ENCODE measurements at places on chromosomes 4 and X.

- no peak for DNase-seq
Measured at GRCh38 chrX:42776195-42776594, 1.8 kb downstream of the PPP1R2C start.

- DNase-seq, result no peak
Measured at GRCh38 chr4:28724239-28724638, 1863.6 kb downstream of the STIM2 start.

DNA sequence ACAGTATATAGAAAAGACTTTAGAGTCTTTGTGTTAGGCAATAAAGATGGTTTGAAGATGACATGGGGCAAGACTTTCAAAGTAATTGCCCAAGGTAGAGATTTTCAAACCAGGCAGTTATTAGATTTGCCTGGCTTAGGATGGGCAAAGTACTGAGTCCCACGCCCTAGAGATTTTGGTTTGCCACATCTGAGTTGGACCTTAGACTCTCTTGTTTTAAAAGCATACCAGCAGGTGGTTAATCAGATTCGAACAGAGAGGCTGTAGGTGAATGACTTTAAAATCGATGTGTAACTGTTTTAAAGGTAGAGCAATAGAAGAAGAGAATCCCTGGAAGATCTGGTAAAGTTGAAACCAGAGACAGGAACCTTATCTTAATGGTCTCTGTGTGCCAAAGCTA, 121.5 kb downstream of the RAPGEF2 start:
- no peak for DNase-seq

GRCh38 chr4:13386405-13387107, 97.6 kb downstream of the RAB28 start:
- no peak for DNase-seq

DNA sequence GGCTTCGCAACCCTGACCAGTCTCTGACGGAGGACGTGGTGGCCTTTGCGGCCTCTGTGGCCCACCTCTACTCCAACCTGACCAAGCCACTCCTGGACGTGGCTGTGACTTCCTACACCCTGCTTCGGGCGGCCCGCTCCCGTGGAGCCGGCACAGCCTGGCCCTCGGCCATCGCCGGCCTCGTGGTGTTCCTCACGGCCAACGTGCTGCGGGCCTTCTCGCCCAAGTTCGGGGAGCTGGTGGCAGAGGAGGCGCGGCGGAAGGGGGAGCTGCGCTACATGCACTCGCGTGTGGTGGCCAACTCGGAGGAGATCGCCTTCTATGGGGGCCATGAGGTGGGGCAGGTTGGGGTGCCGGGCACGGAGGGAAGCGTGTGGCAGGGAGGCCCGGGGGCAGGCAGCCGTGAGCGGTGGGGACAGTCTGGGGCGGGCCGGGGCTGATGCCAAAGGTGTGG, 1.2 kb downstream of the ABCD1 start:
- DNase-seq, result no peak

GRCh38 chrX:40171513-40172400, 74.0 kb upstream of the BCOR start:
- DNase-seq, result peak; percentile 58

DNA sequence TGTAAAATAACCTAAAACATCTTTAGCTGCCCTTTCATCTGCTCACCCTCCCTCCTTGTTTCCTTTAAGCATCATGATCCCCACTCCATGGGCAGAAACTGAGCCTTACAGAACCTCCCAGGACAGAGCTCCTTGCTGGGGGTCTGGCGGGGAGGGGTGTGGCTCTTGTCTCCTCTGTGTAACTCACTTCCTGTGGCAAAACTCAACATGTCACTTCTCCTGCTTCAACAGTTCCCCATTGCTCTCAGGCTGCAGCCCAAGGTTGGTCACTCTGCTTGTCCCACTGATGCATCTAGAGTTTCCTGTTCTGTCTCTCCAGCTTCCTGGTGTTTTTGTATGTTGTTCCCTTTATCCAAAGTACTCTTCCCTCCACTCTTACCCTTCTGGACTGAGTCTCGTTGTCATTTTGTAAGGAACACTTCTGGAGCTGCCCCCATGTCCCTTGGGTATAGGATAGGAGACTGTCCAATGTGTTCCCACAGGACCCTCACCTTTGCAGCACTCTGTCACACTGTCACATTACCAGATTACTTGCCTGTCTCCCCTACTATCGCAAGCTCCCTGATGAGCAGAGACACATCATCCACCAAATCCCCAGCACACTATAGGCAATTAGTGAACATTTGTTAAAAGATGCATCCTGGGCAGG, 19.6 kb downstream of the TMEM31 start:
- DNase-seq, result no peak

DNA sequence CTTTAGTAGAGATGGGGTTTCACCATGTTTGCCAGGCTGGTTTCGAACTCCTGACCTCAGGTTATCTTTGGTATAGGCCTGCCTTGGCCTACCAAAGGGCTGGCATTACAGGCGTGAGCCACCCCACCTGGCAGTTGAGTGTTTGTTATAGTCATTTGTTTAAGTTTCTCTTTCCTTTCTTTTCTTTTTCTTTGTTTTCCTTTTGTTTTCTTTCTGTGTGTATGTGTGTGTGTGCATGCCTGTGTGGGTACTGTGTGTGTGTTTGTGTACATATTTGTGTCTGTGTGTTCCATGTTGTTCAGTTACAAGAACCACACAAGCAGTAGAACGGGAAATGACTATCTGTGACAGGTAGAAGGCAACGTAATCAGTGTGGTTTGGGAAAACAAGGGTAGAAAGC, 624.9 kb downstream of the FSTL5 start:
- DNase-seq, result no peak

DNA sequence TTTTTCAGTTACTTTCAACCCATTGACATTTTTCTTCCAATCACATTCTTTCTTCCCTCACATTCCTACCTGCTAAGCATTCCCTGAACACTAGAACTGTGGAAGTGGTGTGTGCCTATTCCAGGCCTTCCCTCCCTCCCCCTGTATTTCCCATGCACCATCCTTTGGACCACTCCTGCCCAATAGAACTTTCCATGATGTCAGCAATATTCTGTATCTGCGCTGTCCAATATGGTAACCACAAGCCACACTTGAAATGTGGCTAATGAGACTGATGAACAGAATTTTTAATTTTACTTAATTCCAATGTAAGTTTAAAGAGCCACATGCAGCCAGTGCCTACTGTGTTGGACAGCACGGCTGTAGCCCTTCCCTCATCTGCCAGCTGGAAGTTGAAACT, 57.5 kb downstream of the DCTD start:
- DNase-seq, result no peak

GRCh38 chr4:52200339-52200725, 149.2 kb downstream of the SPATA18 start:
- DNase-seq, result no peak
